ENCODE measurements at places on chromosomes 4 and X. TPM values are rescaled to one million over a fixed set of nuclear protein-coding genes. Genes with fewer than 3 reads are reported as not detected.

GRCh38 chrX:93673056-93673868 is at the start of gene NAP1L3:
Gene NAP1L3 (minus strand): TSS chrX:93673578. CDS start chrX:93673304, 274 bp downstream.
- DNase-seq: peak; percentile 64

- no peak for DNase-seq
Observed at GRCh38 chr4:26765515-26765914, 95.1 kb upstream of the STIM2 start.

- no peak for DNase-seq
Observed at GRCh38 chr4:133149932-133150471, 908 bp downstream of the PCDH10 start.

DNA sequence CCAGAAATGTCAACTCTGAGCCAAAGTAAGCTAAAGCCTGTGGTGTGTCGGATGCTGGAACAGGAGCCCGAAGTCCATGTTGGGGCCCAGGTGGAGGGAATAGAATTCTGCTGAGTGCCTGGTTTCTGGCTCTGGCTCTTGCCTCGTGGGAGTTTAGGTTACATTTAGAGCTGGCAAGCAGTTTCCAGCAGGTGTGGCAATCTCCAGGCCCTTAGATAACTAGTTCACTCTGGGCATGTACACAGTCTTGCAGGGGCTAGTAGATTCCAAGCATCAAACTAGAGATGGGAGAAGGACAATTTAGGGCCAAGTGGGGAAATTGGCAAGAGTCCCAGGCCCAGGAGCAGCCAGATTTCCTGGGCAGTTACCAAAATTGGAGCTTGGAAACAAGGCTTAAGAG is 56.3 kb upstream of the STOX2 start:
- DNase-seq: no peak

The CXCL3 gene
- polyA plus RNA-seq: 0.12 TPM

GRCh38 chr4:180615746-180616145 is 1627.5 kb upstream of the TENM3 start:
- DNase-seq: no peak

DNA sequence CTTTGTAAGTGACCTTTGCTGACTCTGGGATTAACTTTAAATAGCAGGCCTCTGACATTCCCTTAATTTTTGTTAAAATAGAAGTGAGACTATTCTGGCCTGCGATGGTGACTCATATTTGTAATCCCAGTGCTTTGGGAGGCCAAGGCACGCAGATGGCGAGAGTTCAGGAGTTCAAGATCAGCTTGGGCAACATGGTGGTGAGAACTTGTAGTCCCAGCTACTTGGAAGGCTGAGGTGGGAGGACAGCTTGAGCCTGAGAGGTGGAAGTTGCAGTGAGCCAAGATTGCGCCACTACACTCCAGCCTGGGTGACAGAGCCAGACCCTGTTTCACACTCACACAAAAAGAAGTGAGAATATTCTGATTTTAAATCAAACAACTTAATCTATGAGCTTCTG is 27.3 kb downstream of the ZNF330 start:
- no peak for DNase-seq

DNA sequence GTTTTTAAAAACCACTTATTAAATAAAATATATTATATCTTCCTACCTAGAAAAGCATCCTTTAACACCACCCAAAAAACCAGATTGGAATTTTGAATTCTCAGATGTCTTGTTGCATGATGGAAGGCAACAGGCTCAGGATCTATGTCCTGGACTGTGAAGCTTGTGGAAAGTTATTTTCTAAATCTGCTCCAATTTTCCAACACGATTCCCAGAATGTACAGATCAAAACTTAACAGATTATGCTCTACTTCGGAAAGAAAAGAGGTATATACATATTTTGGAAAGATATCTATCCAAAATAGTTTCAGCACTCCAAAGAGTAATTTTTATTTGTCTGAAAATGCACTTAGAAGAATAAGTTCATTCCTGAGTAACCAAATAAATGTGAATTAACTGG is 291.7 kb upstream of the EMCN start:
- no peak for DNase-seq

The SYN1 gene
- polyA plus RNA-seq: 4.2 TPM

DNA sequence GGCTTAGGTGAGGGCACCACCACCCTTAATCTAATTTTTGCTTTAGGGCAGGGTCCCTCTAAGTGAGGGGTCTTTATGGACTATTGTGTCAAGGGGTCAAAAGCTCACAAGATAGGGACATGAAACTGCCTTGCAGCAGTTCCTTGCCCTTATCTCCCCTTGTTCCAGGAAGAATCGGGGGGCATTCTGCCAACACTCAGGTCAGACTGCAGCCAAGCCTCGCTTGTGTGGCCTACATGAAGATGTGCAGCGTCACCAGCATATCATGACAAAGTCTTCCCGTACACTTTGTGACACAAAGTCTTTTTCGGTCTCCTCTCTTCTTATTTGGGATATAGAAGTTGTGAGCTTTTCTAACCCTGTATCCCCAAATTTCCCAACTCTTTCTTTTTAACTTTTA is 17.5 kb upstream of the USP9X start:
- DNase-seq: no peak

DNA sequence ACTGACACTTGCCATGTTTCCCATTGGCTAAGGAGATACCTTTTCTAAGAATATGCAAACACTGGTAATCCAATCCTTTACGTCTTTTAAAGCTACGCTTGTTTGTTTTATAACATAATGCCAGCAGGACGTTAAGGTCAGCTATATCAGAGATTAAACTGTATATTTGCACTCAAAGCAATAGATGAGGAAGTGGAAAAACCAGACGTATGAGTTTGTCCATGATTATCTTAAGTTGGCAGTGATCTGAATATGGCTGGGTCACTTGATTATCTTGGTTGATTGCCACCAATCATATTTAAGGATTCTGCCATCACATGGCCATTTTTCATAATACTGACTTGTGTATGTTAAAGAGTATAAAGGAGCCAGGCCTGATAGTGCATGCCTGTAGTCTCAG is 19.4 kb downstream of the TMSB4X start:
- no peak for DNase-seq

The BEND4 gene
- 1.7 TPM for polyA plus RNA-seq

- DNase-seq: no peak
Observed at GRCh38 chrX:10399043-10399741, 221.2 kb downstream of the MID1 start.

DNA sequence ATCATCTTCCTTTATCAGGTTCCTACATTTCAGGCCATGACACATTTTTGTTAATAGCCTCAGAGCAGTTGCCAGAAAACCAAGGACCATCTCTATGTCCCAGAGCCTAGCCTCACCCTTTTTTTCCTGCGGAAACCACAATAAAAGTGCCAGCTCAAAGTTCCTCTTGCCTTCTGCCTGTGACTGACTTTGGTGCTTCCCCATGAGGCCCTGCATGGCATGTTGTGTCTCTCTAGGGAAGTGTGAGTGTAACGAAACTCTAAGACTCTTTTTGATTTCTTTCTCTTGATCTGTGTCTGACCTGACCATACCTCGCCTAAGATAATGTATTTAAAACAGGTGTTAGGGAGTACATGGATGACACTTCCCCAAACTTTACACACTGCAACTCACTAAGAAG is 642.3 kb upstream of the BOD1L1 start:
- no peak for DNase-seq

GRCh38 chr4:107736924-107737448 is 17.0 kb upstream of the PAPSS1 start:
- no peak for DNase-seq

- no peak for DNase-seq
Observed at GRCh38 chr4:155545456-155545855, 121.2 kb upstream of the GUCY1A1 start.

DNA sequence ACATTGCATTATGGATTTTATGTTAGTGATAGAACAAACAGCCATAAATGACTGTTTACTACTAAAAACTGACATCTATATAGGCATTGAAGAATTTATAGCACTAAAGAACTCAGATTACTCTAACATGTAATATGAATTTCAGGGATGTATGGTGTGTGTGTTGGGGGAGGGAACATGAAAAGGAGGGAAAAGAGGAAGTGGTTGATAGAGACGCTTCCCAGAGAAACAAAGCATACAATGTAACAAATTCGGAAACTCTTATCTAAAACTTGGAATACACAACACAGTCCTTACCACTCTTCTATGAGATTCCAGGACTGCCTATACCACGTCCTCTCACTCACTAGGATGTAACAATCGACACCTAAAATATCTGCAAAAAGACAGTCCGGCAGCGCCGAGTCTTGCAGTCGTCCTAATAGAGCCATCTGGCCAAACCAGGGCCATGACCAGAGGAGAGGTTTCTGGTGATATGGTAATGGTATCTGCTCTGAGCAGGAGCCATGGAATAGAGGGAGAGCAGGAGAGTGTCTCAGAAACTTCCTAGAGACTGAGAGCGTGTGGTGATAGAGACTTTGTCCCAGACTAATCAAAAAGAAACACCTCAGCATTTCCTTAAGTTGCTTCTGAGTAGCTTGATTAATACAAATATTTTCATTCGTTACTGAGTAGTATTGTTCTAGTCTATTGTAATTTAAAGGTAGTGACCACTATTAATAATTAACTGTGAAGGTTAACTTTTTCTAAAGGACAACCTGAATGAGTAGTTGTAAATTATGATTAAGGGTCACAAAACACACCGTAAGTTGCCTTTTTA is 251.9 kb upstream of the ETNPPL start:
- DNase-seq: no peak

GRCh38 chrX:7159149-7159861 is 11.4 kb upstream of the PUDP start:
- DNase-seq: no peak

The SSX4B gene
- not detected for polyA plus RNA-seq

GRCh38 chrX:123263747-123264146 is 79.7 kb downstream of the GRIA3 start:
- DNase-seq: no peak

DNA sequence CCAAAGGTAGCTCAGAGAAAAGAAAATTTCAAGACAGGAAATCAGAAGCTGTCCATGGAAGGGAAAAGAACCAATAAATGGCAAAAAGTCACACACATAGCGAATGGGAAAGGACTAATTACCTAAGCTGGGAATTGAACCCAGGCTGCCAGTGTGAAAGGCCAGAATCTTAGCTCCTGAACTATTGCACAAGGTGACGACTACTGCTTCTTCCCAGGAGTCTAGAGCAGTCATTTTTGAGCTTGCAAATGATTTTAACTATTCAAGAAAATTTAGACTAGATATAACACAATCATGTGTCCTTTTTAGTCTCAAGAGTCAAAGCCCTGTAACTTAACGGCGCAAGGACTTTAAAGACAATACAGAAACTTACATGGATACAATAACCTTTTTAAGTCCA is 34.1 kb upstream of the ZNF81 start:
- no peak for DNase-seq

The AFM gene
- 13.2 TPM for polyA plus RNA-seq

GRCh38 chrX:140163371-140164159 is 198.2 kb upstream of the CXorf66 start:
- DNase-seq: no peak

DNA sequence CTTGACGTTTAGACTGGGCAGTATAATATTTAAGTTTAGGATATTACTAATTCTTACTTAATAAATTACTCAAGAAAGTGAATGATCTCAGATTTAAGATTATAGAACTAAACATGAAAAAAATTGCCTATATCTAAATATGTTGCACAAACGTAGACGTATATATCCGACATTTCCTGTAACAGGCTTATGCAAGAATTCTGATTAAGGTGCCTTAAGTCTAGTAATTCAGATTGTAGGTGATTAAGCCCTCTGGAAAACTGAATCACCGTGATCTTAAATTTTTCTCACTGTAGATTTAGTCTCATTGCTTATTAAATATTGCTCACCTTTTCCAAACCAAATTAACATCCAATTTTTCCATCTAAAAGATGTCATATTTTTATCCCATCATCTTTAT is 24.0 kb downstream of the ATXN3L start:
- DNase-seq: no peak

The C4orf36 gene
- 0.42 TPM for polyA plus RNA-seq

DNA sequence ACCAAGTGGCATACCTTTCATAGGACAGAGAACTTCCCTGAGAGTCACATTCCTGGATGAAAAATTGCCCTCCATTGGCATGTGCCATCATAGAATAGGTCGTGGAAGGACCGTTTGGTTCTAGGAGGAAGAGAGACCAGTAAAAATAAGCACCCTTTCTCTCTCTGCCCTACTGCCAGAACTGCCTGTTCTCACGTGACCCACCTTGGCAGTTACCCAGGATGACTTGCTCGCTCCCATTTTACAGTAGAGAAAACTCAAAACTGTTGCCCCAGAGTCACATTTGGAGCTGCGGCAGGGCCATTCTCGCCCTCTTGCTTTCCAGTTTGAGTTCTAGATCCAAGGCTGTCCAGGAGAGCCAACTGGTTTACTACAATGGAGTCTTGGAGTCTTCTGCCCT is 1.1 kb upstream of the NLGN3 start:
- DNase-seq: no peak

DNA sequence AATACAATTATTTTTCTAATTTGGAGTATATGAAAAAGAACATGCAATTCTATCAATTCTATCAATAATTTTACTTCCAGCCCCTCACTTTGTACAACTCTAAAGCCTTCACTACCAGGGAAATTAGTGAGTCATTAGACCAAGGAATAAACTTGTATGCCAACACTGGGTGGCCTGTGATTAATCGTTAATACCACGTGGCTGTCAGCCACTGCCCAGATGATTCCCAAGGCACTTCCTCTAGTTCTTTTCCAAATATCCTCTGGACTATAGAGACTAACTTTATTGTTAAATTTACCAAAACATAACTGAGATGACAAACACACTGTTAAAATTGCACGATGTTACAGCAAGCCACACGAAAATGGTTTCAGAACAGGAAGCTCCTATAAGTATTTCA is 45.7 kb downstream of the MID1 start:
- DNase-seq: no peak

DNA sequence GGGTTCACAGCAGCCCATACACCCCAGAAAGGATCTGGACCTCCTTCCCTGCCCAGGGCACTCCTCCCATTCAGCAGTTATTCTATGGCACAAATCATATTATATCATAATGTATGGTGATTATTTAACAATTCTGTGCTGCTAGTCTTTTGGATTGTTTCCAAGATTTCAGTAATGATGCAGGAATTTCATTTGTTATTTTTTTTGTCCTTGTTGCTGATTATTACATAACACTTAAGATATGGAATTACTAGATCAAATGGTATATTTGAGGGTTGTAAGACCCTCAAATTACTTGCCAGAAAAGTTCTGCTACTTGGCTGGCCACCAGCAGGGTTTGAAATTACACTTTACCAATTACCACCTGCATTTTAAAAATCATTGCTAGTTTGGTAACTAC is 36.4 kb downstream of the QDPR start:
- no peak for DNase-seq

DNA sequence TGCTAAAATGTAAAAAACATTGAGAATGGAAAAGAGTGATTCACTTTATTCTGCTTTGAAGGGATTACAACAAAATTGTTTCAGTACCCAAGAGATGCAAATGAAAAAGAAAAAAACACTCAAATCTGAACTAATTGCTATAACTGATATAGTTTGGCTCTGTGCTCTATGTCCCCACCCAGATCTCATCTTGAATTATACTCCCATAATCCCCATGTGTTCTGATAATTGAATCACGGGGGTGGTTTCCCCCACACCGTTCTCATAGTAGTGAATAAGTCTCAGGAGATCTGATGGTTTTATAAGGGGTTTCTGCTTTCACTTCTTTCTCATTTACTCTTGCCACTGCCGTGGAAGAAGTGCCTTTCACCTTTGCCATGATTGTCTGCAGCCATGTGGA is 213.6 kb upstream of the GALNTL6 start:
- DNase-seq: no peak

GRCh38 chrX:16868920-16869319 is 1.2 kb downstream of the RBBP7 start:
- no peak for DNase-seq

The FAM47E gene
- 7.3 TPM for polyA plus RNA-seq

The TRAM1L1 gene
- polyA plus RNA-seq: 17.3 TPM
